COR-L47 (cell line): ENCODE measurements at places on chromosomes 7 and 10.
A peak's percentile ranks its signal among the peaks of the same experiment; 100 is the strongest.

DNA sequence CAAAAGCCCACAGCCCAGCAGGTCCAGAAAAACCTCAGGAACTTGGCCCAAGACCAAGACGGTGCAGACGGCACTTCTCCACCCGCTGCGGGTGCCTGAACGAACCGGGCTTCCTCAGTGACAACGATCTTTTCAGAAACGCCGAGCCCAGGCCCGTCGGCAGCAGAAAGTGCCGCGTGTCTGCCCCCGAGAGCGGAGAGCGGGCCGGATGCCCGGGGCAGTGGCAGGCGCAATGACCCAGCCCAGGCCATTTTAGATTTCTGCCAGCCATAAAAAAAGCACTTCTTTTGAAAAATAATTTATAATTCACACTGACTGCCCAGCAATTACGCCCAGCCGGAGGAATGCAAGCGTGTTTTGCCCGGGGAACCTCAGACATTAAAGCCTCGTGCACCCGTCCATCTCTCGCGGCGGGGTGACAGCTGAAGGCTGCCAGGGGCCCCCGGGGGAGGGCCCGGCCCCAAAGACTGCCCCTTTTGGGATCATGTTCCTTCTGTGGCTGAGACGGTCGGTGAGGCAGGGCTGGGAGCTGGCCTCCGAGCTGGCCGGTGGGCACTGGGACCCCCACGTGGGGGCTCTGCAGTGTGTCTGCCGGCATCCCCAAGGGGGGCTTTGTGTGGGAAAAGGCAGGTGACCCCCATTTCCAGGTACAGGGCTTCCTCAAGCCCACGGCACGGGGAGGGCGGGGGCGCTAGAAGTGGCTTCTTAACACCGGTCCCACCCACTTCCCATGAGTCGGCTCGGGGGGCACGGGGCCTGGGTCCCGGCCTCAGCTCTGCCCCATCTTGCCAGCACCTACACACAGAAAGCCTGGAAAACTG, 71.3 kb upstream of the PDGFA start:
- no peak for DNase-seq

DNA sequence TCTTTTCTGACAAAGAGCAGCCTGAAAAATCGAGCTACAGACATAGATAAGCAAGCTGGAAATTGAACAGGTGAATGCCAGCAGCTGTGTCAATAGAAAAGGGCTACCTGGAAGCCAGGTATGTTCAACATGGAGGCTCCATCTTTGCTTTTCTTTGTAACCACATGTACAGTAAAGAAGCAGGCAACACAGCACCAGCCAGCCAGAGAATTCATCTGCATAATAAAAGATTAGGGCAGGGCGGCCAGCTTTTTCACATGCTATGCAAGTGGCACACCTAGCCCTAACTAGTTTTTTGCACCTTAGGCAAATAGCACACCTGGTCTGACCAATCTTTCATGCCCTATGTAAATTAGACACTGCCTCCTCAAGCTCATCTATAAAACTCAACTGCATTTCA, 25.7 kb downstream of the COG5 start:
- DNase-seq: peak; percentile 84

- no peak for DNase-seq
Observed at GRCh38 chr7:155584261-155584660, 37.9 kb upstream of the CNPY1 start.

DNA sequence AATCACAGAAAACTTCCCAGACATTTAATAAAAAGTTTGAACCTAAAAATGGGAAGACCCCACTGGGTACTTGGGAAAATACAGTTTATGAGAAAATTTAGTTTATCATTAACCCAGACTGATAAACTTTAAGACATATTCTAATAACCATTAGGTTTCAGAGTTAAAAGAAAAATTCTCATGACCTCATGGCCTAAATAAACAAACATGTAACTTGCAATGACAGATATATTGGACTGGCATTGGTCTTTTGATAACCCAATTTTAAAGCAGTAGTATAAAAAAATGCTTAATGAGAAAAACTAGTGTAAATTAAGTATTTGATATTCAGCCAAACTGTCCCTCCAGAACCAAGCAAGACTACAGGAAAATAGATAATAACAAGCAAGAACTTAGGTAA, 67.0 kb upstream of the ZNF804B start:
- no peak for DNase-seq

- no peak for DNase-seq
Observed at GRCh38 chr7:2201686-2202360, 30.9 kb downstream of the MAD1L1 start.
